ENCODE measurements at places on chromosomes 6 and 20.

DNA sequence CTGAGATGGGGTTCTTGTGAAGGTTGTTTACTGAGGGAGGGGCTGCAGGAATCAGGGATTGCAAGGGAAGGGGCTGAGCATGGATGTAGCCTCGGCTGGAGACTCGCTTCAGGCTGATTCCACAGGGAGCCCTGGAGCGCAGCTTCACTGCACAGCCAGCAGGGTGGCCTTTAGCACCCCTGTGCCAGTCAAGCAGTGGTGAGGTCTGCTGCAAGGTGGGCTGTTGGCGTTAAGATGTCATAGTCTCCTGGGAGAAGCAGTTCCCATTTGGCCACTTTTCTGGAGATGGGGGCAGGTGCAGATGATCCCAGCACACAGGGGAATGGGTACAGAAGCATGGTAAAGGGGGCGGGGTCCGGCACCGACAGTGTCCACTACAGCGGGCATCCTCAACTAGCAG, 126.3 kb downstream of the TOX2 start:
- no peak for DNase-seq

GRCh38 chr6:139316622-139317317, 25.0 kb upstream of the TXLNB start:
- no peak for DNase-seq

DNA sequence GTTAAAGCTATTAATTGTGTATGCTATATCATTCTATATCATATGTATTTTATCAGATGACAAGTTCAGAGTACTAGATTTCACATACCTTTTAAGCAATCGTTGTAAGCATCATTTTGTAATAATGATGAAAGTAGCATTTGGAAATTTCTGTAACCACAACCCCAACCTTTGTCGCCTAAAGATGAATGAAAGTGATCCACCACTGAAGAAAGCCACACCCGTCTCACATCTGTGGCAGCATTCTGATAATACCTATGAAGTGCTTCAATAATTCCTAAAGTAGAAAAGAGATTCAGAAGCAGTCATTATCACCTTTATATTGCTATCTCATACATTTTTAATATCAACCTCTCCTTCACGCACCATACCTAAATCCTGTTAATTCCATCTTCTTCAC, 16.6 kb downstream of the ZUP1 start:
- DNase-seq, result no peak

GRCh38 chr6:158516098-158516497, 43.8 kb upstream of the TMEM181 start:
- no peak for DNase-seq

- DNase-seq, result no peak
These were observed 527.9 kb downstream of the DHX35 start for GRCh38 chr20:39489986-39490560.
